ENCODE measurements at places on chromosomes 12 and 14.

DNA sequence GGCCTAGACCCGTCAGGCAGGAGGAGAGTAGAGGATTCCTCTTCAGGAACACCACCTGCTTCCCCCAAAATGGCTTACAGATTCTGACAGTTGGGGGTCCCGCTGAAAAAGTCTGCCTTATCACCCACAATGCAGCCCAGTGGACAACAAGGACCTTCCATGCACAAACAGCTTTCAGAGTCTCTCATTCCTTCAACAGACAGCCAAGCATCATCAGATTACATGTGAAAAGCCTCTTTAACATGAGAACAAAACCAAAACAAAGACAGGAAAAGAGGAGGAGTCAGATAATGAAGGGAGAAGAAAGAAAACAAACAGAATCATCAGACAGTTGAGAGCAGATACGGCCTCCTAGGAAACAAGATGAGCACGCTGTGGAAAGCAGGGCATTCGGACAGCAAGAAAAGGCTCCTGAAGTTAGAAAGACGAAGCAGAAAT, 18.3 kb downstream of the KCTD10 start:
- no peak for DNase-seq

- no peak for DNase-seq
These were observed 93.9 kb upstream of the RFX4 start for GRCh38 chr12:106488884-106489283.

GRCh38 chr14:94364964-94365363, 23.4 kb downstream of the SERPINA1 start:
- DNase-seq, result no peak

GRCh38 chr12:64577046-64577445, 33.2 kb upstream of the RASSF3 start:
- DNase-seq, result no peak

- DNase-seq, result no peak
These were observed 150.1 kb downstream of the CAPZA3 start for GRCh38 chr12:18888047-18888446.

DNA sequence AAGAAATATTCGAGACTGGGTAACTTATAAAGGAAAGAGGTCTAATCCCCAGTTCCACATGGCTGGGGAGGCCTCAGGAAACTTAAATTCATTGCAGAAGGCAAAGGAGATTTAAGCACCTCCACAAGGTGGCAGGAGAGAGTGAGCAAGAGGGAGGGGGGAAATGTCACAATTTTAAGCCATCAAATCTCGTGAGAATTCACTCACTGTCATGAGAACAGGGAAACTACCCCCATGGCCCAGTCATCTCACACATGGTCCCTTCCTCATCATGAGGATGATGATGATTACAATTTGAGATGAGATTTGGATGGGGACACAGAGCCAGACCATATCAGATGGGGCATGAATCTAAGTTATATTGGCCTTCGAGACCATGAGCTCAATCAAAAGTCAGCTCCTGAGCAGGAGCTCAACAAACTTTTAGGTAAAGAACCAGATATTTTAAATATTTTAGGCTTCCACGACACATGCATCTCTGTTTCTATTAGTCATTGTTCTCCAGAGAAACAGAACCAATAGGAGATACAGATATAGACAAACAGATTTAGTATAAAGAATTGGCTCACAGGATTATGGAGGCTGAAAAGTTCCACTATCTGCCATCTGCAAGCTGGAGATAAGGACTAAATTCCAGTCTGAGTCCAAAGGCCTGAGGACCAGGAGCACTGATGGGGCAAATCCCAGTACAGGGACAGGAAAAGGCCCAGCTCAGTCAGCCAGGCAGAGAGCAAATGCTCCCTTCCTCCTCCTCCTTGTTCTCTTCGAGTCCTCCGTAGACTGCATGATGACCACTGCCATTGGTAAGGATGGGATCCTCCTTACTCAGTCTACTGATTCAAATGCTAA, 24.9 kb downstream of the DGLUCY start:
- DNase-seq, result no peak

DNA sequence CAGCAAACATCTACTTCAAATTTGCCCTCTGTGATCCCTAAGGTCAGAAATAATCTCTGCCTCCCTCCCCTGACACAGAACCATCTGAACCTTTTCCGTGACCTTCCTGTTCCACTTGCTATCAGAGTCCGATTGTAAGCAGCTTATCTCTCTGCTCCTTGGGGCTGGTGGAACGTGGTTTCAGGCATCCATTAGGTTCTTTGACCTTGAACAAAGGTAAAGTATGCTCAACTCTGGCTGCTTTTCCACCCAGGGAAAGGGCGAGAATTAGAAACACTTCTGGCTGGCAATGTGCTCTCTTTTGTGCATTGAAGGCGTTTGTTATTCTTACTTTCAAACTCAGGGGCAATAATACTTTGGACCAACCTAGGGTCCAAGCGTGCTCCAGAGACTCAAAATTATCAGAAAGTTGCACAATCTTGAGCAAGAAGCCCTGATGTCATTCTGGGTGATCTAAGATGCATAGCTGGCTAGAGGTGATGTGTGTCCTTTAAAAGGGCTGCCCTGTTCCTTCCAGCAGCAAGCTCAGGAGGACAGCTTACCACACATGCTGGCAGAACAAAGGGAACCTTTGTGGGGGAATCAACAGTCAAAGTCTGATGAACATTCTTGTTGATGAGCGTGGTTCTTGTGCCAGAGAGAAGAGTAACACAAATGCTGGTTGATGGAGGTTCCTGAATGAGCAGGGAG, 29.8 kb downstream of the ADGRD1 start:
- DNase-seq, result no peak

GRCh38 chr12:114447274-114447716, 41.4 kb upstream of the TBX5 start:
- peak; percentile 16 for DNase-seq

- DNase-seq, result peak; percentile 82
These were observed 412.9 kb downstream of the RAD51B start for GRCh38 chr14:68232300-68233055.

DNA sequence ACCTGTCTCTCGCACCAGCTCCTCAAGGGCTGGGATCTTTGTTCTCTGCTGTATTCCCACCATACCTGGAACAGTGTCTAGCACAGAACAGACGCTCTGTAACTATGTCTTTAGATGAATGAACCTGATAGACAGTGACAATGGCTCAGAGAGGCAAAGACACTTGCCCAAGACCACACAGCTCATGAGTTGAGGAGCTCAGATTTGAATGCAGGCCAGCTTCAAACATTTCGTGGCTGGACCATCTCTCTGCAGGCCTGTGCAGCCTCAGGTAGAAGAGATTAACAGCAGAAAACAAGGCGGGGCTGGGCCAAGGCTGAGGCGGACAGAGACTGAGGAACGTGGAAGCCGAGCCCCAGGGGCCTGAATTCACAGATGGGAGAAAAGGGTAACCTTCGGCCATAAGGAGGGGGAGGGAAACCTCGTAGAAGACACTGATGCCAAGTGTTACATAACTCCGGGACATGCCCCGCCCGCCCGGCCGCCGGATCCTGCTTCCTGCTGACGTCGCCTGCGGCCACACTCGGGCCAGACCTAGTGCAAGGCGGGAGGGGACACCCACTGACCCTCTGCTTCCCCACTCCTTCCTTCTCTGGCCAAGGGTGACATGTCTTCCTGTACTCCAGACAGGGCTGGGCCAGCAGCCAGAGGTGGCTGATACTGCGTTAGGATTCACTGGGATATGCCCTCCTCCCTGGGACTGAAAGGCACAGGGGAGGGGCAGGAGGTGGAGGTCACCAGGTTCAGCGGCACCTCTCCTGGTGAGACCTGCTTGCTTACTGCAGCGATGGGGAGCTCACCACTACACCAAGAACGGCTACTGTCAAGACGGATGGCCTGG, 86.8 kb downstream of the RFLNA start:
- no peak for DNase-seq

- DNase-seq, result no peak
These were observed 187.0 kb downstream of the DACT1 start for GRCh38 chr14:58824796-58825195.

- peak; percentile 92 for DNase-seq
These were observed 5.9 kb upstream of the BAZ2A start for GRCh38 chr12:56635806-56636674.

DNA sequence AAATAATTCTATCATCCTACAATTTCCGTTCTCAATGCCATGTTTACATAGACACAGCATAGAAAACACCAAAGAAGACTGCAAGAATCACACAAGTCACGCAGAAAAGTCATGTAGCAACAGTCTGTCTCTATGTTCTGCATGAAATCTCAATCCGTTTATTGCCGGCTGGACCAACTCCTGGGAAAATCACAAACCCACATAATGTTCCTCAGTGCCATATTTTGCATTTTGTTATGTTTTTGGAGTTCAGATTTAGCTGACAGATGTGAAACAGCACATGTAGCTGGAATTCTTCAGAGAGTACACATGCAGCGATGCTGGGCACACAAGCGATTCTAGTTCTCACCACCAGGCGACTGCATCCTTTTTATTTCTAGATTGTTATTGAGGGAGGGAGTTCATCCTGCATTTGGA, 193.1 kb downstream of the APAF1 start:
- peak; percentile 1 for DNase-seq

GRCh38 chr12:64450711-64451486, 1.0 kb upstream of the TBK1 start:
- no peak for DNase-seq

DNA sequence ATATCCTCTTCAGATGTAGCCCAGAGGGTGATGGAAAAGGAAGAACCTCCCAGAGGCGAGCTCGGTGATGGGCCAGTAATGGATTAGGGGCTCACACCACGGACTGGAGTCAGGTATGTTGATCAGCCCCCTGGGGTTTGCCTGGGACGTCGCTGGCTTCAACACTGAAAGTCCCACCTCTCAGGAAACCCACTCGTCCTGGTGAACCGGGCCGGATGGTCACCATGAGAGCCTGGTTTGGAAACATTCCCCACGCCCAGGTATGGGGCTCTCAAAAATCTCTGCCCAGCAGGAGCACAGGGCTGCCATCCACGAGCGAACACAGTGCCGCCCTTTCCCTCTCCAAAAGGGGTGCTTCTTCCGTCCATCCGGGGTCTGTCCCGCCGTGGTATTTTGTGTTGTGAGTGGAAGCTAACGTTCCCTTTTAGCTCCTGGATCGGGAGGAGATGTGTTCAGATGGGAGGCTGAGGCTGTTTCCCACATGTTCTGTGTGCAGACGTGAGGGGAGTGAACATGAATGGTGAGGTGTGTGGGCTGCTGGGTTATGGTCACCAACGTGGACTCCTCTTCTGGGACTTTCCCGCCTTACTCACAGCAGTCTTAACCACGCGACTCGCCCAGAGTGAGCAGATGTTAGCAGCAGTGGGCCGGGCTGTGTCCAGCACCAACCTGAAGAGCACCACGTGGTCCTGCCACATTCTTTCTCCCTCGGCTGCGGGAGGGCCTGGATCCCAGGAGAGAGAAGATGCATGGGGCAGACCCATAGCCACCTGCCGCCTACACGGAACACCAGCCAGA, 139.2 kb downstream of the KIF26A start:
- DNase-seq, result no peak

GRCh38 chr14:52840877-52841276, 49.5 kb upstream of the GNPNAT1 start:
- DNase-seq, result peak; percentile 81

GRCh38 chr14:24207625-24208024, 2.1 kb downstream of the TSSK4 start:
- no peak for DNase-seq

DNA sequence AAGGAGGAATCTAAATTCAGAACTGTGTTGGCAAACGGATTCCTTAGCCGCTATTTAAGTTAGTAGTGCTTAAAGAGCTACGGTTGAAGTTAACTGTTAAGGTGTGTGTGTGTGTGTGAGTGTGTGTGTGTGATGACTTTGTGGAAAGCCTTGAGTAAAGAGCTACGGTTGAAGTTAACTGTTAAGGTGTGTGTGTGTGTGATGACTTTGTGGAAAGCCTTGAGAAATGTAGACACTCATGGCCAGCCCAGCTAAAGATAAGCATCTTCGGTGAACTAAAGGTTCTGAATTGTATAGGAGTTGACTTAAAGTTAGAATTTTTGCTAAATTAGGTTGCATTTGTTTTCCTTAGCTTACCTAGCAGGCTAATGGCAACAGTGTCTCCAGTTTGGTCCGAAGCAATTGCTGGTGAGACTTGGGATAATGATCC, 1.4 kb downstream of the KTN1 start:
- DNase-seq, result no peak

- no peak for DNase-seq
These were observed 6.7 kb upstream of the FAM222A start for GRCh38 chr12:109706747-109707469.

- no peak for DNase-seq
These were observed 8.8 kb downstream of the ALKBH2 start for GRCh38 chr12:109084425-109084824.

GRCh38 chr12:8742501-8742900, 44.7 kb downstream of the RIMKLB start:
- DNase-seq, result peak; percentile 85

GRCh38 chr14:92175811-92176210, 54.0 kb downstream of the CPSF2 start:
- no peak for DNase-seq

DNA sequence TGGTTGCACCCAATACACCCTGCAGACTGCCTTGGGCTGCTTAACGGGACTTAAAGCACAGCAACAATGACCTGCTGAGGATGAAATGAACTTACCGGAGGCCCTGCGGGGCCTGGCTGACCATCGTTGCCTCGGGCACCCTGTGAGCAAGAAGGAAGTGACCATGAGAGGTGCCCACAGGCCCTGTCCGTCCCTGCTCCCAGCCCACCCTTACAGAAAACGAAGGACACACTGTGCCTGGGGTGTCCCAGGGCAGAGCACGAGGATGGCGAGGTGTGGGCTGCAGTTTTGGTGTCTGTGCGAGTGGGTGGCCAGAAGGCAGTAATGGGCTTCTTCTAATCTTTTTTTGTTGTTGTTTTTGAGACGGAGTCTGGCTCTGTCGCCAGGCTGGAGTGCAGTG, 14.6 kb downstream of the COL2A1 start:
- no peak for DNase-seq
